ENCODE measurements at places on chromosomes 6 and 20.

GRCh38 chr6:128554302-128554701 lies 33.9 kb upstream of the PTPRK start:
- DNase-seq: peak; percentile 44

GRCh38 chr6:163149279-163149848 lies 265.2 kb upstream of the QKI start:
- DNase-seq: no peak

- DNase-seq: peak; percentile 53
These were observed 26.7 kb downstream of the GPX6 start for GRCh38 chr6:28488916-28489365.

GRCh38 chr6:34834789-34835518 lies 43.1 kb downstream of the BLTP3A start:
- DNase-seq: peak; percentile 69

- no peak for DNase-seq
These were observed 89.1 kb downstream of the PREX1 start for GRCh38 chr20:48738399-48739304.

GRCh38 chr20:11646359-11646758 lies 271.3 kb upstream of the BTBD3 start:
- no peak for DNase-seq

DNA sequence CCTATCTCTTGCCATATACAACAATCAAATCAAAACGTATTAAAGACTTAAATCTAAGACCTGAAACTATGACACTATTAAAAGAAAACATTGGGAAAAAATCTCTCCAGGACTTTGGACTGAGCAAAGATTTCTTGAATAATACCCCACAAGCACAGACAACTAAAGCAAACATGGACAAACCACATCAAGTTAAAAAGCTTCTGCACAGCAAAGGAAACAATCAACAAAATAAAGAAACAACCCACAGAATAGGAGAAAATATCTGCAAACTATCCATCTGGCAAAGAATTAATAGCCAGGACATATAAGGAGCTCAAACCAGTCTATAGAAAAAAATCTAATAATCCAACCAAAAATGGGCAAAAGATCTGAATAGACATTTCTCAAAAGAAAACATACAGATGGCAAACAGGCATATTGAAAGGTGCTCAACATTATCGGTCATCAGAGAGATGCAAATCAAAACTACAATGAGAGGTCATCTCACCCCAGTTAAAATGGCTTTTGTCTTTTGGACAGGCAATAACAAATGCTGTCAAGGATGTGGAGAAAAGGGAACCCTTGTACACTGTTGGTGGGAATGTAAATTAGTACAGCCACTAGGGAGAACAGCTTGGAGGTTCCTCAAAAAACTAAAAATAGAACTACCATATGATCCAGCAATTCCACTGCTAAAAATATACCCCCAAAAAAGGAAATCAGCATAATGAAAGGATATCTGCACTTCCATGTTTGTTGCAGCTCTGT lies 76.2 kb downstream of the SNX5 start:
- no peak for DNase-seq

GRCh38 chr6:398558-399078 lies 7.1 kb downstream of the IRF4 start:
- DNase-seq: no peak

GRCh38 chr6:187210-187861 lies 105.0 kb upstream of the DUSP22 start:
- no peak for DNase-seq

DNA sequence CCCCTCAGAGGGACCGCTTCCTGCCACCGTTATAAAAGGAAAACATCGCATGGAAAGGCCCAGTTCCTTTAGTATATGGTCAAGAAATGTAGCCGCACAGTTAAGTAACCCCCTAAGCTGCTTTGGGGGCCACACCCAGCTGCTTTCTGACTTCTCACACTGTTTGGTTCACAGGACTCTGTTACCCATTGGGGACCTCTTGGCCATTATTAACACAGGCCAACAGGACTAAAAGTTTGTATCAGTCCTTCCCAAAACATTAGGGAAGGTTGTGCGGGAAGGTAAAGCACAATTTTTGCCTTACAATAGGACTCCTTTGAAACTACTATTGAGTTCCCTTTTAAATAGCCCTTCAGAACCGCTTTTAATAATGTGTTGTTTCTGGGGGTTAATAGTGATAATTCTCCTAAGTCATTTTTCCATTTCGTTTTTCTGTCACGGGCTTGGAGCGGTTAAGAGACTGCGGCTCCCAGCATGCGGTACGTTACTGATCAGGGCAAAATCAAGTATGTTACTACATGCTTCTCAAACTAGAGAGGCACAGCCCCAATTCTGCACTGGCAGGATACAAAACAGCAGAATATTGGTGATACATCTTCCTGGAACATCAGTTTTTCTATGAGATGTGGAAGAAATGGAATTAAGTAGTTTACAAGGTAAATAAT lies 668 bp upstream of the RPP40 start:
- no peak for DNase-seq

- DNase-seq: no peak
These were observed 62.8 kb downstream of the GRM4 start for GRCh38 chr6:34082864-34083626.

GRCh38 chr6:41494212-41495110 lies 51.7 kb upstream of the FOXP4 start:
- no peak for DNase-seq

DNA sequence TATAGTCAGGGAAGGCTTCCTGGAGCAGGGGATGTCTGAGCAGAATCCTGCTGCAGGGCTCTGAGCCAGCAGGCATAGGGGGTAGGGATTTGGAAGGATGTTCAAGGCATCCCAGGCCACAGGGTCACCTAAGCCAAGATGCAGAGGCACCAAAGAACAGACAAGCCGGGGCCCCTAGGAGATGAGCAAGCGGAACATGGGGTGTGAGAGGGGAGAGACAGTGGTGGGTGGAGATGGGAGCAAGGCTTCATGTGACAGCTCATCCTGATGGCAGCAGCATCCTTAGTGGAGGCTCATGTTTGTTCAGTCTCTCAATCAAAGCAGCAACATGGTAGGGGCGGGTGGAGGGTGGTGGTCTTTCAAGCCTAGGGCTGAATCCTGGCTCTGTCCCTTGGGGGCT lies 29.8 kb upstream of the TCP11 start:
- DNase-seq: no peak

- DNase-seq: no peak
These were observed 10.7 kb upstream of the TCFL5 start for GRCh38 chr20:62872184-62872847.

DNA sequence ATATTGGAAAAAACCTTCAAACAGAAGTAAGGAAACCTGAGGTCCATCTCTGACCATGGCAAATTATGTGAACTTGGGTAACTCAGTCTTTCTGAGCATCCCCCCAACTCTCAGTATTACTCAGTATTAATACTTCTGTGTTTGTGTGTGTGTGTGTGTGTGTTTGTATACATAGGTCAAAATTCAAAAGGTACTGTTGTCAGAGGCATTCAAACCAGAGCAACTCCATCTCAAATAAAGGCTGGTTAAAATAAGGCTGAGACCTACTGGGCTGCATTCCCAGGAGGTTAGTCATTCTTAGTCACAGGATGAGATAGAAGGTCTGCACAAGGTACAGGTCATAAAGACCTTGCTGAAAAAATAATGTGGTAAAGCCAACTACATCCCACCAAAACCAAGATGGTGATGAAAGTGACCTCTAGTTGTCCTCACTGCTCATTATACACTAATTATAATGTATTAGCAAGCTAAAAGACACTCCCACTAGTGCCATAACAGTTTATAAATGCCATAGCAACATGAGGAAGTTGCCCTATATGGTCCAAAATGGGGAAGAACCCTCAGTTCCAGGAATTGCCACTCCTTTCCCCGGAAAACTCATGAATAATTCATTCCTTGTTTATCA lies 33.3 kb upstream of the SLC22A16 start:
- peak; percentile 96 for DNase-seq

- peak; percentile 73 for DNase-seq
These were observed 108.4 kb downstream of the PLCB4 start for GRCh38 chr20:9177278-9177677.

GRCh38 chr20:20687319-20687718 lies 25.1 kb downstream of the RALGAPA2 start:
- DNase-seq: no peak

DNA sequence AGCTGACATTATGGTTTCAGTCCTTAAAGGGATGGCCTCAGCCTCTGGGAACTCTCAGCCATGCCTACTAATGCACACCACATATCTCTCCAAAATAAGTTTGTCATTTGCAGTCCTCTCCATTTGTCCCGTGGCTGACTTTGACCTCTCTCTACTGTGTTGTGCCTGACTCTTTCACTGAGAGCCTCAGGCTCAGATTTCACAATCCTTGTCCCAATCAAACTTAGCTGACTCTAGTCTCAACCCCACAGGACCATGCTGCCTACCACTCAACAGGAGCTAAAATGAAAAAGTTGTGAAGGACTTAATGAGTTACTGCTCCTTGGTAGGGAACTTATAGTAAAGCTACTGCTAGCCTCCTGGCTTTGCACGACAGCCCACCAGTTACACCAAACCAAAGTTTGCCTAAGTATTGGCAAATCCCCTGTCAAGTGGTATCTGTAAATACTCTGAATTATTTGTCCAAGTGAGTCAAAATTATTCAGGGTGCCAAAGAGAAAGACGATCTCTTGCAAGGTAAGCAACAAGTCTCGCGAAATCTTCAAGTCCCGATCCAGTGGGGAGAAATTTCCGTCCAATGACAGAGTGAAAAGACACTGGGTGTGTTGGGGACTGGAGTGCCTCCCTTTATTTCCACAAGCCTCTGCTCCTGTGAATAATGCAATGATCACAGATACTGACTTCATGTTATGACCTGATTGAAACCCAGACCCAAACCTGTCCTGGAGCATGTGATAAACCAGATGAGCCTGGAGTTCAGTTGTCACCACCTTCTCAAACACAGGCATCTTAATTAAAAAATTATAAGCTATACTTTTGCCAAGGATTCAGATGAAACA lies 124.4 kb upstream of the FOXQ1 start:
- peak; percentile 61 for DNase-seq

DNA sequence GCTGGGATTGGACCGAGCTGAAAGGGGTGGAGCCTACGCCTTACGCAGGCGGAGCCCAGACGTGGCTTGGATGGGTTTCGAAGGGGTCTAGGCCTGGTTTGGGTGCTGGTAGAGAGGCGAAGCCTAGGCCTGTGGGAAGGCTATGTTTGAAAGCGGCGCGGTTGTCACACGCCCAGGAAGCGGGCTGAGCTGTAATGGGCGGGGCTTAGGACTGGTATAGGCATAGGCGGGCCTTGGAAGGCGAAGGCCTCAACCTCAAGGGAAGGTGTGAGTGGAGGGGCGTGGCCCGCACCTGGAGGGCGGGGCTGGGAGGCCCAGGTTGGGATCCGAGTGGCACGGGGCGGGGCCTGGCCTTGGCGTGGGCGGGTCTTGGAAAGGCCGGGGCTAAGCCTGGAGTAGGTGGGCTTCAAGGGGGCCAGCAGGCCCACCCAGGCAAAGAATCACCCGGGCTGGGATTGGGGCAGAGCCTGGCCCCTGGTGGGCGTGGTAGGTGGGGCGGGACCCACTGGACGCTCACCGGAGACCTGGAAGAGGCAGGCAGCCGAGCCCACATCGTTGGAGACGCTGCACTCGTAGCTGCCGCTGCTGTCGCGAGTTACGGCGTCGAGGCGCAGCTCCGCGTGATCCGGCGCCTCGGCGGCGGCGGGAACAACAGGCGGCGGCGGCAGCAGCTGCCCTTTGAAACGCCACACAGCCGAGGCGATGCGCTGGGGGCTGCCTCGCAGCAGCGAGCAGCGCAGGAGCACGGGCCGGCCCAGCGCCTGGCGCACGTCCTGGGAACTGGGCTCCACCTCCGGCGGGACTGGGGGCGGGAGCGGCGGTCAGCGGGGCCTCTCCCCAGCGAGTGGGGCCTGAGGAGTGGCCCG lies 49.0 kb downstream of the MDGA1 start:
- DNase-seq: no peak

DNA sequence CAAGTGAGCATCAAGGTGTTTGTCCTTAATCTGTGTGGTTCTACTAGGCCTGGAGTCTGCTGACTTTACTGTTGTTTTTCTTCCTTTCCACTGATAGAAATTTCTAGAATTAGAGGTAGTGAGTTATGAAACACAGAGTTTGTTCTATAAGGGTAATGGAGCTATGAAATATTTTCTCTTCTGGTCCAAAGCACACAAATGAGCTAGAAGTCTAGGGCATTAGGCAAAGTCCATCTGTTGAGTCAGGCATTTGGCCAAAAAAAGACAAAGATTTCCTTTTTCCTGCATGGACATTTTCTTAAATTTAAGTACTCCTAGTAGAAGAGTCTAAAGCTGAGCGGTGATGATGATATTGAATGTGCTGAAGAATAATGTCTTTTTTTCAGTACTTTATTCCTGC lies 174.3 kb upstream of the STXBP5 start:
- DNase-seq: no peak

GRCh38 chr6:4510906-4511640 lies 265.1 kb upstream of the CDYL start:
- no peak for DNase-seq

DNA sequence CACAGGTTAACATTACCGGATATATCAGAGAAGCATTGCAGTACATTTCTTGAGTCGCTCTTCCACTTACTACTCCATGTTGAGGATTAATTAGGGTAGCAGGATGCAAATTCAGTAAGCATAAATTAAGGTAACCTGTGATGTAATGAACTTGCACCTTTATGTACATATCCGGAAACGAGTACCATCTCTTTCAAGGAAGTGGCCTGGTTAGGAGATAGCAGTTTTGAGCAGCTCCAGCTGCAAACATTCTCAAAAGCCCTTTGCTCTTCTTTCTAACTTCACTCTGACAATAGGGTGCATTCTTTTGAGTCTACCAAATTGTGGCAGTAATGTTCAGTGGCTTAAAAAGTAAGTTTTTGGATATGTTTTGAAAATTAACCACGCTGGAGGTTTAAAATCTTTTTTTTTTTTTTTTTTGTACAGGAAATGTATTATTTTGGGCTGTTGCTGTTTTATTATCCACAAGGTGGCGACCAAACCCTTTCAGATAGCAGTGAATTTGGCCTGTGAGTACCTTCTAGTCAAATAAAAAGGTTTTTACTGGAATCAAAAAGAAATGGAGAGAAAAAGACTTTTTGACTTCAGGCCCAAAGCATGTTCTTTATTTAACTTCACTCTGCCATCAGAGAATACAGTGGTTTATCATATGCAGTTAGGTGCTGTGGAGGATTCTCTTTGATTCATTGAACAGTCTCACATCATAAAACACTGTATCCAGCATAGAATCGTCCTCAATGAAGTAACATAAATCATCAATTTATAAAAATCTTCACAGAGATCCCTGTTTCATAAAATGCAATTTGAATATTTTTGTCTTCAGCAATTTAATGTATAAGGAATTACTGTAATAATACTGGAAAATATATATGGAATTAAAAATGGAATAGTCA lies 8.9 kb downstream of the FAM217B start:
- peak; percentile 60 for DNase-seq

GRCh38 chr20:52684905-52685304 lies 287.3 kb upstream of the TSHZ2 start:
- no peak for DNase-seq

- DNase-seq: no peak
These were observed 92.4 kb downstream of the NCR2 start for GRCh38 chr6:41427642-41428335.

DNA sequence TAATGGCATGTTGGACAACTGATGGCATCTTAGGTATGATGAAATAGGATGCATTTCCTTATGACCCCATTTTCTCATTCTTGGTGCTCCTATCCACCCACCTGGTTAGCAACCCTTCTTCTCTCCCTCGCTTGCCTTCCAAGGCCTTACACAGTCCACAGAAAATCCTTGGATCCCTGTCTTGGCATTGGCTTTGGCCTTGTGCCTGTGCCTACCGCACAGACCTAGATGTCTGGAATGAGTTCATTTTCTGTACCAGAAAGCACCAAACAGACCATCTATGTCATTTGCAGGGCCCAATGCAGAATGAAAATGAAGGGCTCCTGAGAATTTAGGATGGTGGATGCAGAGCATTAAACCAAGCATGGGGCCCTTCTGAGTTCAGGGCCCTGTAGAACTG lies 99.0 kb upstream of the LAMP5 start:
- no peak for DNase-seq

All from renal cortical epithelial cell (primary cell).